Psoas muscle (tissue), 8 donors: ENCODE measurements at places on chromosomes 7 and 10. TPM values are rescaled to one million over a fixed set of nuclear protein-coding genes. Genes with fewer than 3 reads are reported as not detected.

DNA sequence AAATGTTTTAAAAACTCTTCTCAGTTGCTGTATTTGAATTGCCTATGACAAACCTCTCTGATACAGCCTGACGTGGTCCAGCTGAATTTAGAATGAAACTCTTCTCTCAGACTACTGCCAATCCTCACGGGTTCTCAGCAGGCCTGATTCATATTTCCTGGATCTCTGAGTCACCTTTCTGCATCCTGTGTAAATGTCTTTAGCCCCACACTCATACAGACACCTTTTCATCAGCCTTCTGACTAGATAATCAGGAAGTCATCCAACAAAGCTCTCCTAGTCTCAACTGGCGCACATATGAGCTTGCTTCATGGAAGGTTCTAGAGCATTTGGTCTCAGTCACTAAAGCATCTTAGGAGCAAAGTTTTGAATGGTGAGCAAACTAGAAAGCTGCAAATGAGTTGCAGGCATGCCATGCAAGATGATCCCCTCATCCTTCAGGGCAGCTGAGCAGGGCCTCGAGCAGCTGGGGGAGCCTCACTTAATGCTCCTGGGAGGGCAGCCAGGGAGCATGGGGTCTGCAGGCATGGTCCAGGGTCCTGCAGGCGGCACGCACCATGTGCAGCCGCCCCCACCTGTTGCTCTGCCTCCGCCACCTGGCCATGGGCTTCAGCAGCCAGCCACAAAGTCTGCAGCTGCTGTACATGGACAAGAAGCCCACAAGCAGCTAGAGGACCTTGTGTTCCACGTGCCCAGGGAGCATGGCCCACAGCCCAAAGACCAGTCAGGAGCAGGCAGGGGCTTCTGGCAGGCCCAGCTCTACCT is 182.8 kb downstream of the ARHGAP12 start:
- DNase-seq: no peak

GRCh38 chr7:158051776-158052175 is 535.8 kb downstream of the PTPRN2 start:
- DNase-seq: no peak

DNA sequence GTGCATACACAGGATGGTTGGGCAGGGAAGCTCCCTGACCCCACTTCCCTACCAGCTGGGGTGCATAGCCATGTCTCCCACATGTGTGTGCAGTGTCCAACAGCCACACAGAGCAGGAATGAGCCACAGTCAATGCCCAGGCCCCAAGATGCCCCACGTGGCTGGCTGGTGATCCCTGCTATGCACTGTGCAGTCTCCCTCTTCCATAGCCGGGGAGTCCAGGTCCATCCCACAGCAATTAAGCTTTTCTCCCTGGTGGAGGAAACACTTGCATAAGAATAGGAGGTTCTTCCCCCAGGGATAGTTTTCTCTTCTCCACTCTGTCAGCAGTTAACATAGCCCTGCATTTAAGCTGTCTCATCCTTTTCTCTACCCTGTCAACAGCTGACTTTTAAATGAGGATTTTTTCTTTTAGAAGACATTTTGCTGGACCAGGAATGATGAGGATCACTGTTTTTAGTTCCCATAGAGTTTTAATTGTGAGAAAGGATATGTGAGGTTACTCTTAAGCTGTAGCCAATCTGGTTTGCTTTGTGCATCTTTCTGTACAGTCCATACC is 396.5 kb upstream of the VWC2 start:
- no peak for DNase-seq

GRCh38 chr7:30166155-30166840 is 31.5 kb downstream of the MTURN start:
- DNase-seq: no peak

The GALNT17 gene
- 1.6 TPM for total RNA-seq

The TEX36 gene
- total RNA-seq: not detected

The GBX1 gene
- total RNA-seq: 0.38 TPM

The ANKRD61 gene
- 0.45 TPM for total RNA-seq
